ENCODE measurements at places on chromosomes 2 and 18.

- DNase-seq: no peak
These were observed 18.9 kb downstream of the TET3 start for GRCh38 chr2:74003494-74004211.

- DNase-seq: no peak
These were observed 394.0 kb upstream of the HNRNPA3 start for GRCh38 chr2:176818617-176819016.

- DNase-seq: no peak
These were observed 13.9 kb downstream of the IL37 start for GRCh38 chr2:112924821-112925220.

GRCh38 chr2:127052057-127052770 is 54.7 kb downstream of the BIN1 start:
- DNase-seq: no peak

GRCh38 chr2:231522418-231523180 is 7.6 kb downstream of the NMUR1 start:
- DNase-seq: no peak
